ENCODE measurements at places on chromosomes 3 and 15. TPM values are rescaled to one million over a fixed set of nuclear protein-coding genes. Genes with fewer than 3 reads are reported as not detected.

- H3K27ac ChIP-seq, result no peak overlapping the region
- H3K27me3 ChIP-seq, result no peaks in the 10 kb centered on the region
- H3K36me3 ChIP-seq, result peaks cover 97% of the 10 kb centered on the region
- peaks cover 2% of the 10 kb centered on the region for H3K4me1 ChIP-seq
- no peak for DNase-seq
Measured at GRCh38 chr3:53230789-53231188, 25.0 kb downstream of the TKT start.

The TPRG1 gene
- 1.2 TPM for total RNA-seq

The OXTR gene
- 21.5 TPM for total RNA-seq

DNA sequence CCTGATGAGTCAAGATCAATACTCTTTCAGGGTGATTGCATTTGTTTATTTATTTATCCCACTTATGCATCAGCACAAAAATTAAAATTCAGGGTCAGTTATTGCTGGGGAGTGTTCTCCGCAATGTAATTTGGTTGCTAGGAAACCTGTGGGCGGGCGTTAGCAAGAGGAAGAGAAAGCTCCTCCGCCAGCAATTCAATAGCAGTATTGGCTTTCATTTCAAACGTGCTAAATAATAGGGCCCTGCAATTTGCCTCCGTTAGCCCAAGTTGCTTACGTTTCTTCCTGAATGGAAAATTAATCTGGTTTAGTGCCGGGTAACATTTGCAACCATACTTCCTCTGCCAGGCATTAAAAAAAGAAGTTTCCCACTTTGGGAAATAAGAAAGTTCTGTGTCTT is 35.5 kb upstream of the PLCL2 start:
- no peaks in the 10 kb centered on the region for H3K36me3 ChIP-seq
- H3K4me3 ChIP-seq, result no peak overlapping the region
- DNase-seq, result no peak
- H3K4me1 ChIP-seq, result no peaks in the 10 kb centered on the region
- H3K27me3 ChIP-seq, result no peaks in the 10 kb centered on the region

DNA sequence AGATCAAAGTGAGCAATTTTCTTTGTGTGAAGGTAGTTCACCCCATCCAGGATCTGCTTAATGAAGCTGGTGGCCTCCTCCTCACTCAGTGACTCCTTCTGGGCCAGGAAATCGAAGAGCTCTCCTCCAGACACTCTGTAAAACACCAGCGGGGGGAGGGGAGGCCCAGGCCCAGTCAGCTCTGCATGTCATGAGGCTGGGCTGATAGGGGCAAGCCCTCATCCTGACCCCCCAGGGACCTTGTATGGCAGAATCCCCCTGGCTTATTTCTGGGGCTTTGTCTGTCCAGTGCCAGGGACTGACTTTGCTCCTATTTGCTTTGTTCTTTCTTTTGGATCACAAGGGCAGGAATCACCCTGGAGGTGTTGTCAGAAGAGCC is 74.9 kb downstream of the DAPK2 start:
- no peak overlapping the region for H3K4me3 ChIP-seq
- H3K27me3 ChIP-seq, result no peaks in the 10 kb centered on the region
- no peak for DNase-seq

The CPEB1 gene
- 3.3 TPM for total RNA-seq

DNA sequence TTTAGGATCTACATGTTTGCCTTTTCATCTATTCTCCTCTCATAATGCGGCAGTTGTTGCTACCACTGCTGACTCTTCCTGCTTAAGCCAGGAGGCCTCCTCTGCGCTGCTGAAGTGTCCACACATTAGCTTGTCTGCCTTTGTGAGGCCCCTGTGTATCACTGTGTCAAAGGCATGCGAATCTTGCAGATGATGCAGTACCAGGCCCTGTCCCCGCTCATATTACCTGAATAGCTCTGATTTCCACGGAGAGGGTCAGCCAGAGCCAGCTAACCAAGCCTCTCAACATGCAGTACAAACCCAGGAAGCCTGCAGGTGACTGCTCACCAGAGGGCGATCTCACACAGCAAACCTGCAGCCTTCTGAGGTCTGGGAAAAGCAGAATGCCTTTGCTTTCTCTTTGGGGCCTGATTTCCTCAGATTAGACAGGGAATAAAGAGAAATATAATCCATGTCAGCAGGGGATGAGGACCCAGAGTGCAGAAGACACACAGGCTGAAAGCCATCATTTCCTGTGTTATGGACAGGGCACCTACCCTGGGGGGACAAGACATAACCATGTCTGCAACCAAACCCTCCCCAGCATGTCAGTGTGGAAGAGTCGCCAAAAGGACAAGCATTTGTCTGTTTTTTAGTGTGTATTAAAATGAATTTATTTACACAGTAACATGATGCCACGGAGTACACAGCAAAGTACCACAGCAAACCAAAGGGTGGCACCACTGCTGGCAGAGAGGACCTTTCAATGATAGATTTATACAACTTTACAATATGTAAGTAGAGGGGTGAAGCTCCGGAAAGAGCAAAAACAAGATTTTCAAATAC is 36.8 kb upstream of the TSPAN3 start:
- no peaks in the 10 kb centered on the region for H3K36me3 ChIP-seq
- no peak overlapping the region for H3K4me3 ChIP-seq
- H3K27me3 ChIP-seq, result no peaks in the 10 kb centered on the region
- H3K27ac ChIP-seq, result no peak overlapping the region

The GALNT15 gene
- total RNA-seq, result not detected

DNA sequence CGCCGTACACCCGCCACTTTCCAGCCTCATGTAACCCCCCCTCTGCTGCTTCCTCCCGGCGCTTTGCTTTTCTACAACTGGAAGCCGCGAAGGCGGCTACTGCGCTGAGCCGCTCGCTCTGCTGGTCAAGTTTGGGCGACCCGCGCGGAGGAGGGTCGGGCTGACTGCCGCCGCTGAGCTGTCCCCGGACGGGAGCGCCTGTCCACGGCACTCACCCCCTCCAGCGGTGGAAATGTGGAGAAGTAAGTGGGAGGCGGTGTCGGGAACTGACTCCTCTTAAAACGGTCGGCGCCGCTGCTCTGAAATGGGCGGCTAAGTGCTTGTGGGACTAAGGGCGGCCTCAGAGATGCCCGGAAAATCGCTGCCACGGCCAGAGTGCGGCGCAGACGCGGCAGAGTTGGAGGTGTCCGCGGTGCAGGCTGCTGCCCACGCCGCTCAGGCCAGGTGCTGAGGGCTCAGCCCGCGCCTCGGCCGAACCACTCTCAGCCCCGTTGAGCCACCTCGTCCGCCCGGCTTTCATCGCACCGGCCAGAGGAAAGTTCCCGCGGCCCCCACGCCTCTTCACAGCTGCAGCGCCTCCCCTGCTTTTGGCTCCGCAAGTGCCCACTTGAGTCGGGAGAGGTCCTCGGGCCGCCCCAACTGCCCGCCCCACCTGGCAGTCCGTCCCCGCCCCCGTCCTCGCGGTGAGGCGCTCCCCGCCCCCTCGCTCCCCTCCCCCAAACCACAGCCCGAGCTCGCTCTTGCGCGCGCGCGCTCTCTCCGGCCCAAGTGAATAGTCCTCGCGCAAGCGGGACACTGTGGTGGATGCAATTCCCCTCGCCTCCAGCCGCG is at the start of gene EPHA6:
EPHA6 (plus strand) TSS at position 775 of the 831 bp plus-strand sequence.
- DNase-seq, result peak; percentile 66
- H3K4me3 ChIP-seq, result peak within 1 kb of the TSS; percentile 81
- H3K27ac ChIP-seq, result no peak within 1 kb of the TSS
- no peaks in the 10 kb centered on the region for H3K36me3 ChIP-seq
- peaks cover 13% of the 10 kb centered on the region for H3K27me3 ChIP-seq
- peaks cover 8% of the 10 kb centered on the region for H3K4me1 ChIP-seq

DNA sequence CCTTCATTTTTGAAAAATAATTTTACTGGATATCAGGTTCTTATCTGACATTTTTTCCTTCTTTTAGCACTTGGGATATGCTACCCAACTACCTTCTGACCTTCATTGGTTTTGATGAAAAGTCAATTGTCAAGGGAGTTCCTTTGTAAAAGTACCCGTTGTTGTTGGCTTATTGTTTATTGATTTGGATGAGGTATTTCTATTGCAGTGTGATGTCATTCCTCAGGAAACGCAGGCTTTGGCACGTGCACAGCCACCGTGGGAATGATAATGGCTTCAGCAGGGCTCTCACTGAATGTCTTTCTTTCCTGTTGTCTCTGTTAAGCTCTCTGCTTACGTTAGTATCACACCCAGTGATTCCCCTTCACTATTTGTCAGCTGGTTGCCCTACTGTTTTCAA is 944.6 kb downstream of the CADM2 start:
- H3K4me1 ChIP-seq, result no peaks in the 10 kb centered on the region
- H3K27me3 ChIP-seq, result no peaks in the 10 kb centered on the region
- no peaks in the 10 kb centered on the region for H3K36me3 ChIP-seq
- no peak for DNase-seq
- no peak overlapping the region for H3K4me3 ChIP-seq

The CTDSPL gene
- total RNA-seq, result 11.7 TPM
